ENCODE measurements at places on chromosomes 16 and 17.

GRCh38 chr16:87334651-87335624, 17.7 kb upstream of the C16orf95 start:
- DNase-seq, result no peak

DNA sequence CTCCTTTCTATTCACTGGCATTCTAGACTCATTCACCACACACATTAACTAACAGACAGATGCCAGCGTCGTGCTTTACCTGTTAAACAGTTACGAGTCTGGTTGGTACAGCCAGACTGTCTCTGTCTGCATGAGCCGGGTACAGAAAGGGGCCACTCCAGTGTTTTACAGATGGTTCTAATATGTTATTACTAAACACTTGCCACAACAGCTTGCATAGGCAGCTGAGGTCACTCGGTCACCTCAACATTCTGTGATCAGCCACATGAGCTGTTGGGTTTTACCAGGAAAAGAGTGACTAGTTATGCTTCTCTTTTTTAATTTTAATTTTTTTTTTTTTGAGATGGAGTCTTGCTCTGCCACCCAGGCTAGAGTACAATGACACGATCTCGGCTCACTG, 25.2 kb downstream of the CD300A start:
- no peak for DNase-seq

DNA sequence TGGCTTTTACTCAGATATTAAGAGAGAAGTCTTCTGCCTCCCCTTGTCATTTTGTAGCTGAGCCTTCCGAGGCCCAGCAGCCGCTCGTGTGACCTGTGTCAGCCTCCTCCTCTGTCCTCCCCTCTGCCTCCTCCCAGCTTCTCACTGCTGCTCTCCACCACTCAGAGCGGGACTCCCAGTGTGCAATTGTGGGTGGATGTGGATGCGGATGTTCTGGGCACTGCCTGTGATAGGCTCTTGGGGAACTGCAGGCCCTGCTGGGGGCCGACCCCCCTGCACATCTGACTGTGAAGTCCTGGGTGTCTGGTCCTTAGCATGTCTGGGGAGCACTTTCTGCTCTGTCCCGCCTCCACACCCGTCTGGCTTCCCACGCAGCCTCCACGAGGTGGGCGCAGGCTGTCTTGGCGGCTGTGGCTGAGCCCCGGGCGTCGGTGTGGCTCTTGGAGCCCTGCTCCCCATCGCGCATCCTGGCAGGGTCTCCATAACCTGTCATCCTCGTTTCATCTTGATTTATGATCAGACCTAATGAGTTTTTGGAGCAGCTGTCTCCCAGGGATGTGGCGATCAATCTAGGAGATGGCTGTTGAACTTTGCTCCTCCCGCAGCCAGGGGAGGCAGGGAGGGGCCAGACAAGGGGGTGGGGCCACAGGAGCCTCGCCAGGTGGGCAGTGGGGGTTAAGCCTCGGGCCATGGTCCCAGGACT, 28.1 kb downstream of the GRIN2C start:
- DNase-seq, result no peak

DNA sequence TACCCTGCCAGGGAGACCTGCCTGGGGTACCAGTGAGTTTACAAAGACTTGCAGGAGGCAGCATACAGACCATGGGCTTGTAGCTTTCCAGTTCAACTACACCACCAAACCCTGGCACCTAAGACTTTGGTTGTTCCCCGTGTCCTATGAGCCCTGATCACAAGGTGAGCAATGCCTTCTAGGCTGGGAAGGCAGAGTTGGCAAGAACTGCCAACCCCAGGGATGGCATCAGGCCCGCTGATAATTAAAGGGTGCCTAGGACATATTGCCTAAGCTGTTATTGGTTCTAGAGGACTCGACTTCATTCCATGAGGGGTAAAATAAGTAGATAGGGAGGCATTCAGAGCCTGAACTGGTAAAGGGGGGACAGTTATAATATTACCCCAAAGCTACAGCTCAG, 41.3 kb downstream of the CDH13 start:
- DNase-seq, result no peak

GRCh38 chr17:78343187-78343542, 16.7 kb downstream of the SOCS3 start:
- no peak for DNase-seq

- no peak for DNase-seq
Measured at GRCh38 chr17:65477600-65477999, 83.8 kb downstream of the AXIN2 start.

- no peak for DNase-seq
Measured at GRCh38 chr17:77480509-77481215, 339.9 kb downstream of the SEC14L1 start.

- DNase-seq, result no peak
Measured at GRCh38 chr16:89097392-89097772, 3.7 kb downstream of the ACSF3 start.

GRCh38 chr17:75059369-75060345, 12.6 kb downstream of the KCTD2 start:
- DNase-seq, result no peak

DNA sequence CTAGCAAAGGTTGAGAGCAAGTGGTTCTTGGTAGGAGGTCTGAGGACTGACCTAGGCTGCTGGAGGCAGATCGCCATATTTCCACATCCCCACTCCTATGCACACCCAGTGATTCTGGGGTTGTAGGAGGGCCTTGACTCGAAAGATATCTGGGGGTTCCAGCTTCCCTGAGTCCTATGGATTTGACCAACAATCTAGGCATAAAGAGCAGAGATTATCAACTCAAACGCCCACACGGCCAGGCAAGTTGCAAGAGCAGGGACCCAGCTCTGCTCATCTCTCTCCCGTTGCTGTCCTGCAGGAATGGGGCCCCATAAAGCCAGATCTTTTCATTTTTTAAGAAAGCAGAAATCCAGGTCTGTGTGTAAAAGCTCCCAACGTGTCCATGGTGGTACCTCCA, 94.6 kb downstream of the SOCS1 start:
- DNase-seq, result no peak

GRCh38 chr17:81120695-81121621, 44.3 kb upstream of the PVALEF start:
- DNase-seq, result no peak

- no peak for DNase-seq
Measured at GRCh38 chr17:80485846-80486245, 9.4 kb upstream of the NPTX1 start.

DNA sequence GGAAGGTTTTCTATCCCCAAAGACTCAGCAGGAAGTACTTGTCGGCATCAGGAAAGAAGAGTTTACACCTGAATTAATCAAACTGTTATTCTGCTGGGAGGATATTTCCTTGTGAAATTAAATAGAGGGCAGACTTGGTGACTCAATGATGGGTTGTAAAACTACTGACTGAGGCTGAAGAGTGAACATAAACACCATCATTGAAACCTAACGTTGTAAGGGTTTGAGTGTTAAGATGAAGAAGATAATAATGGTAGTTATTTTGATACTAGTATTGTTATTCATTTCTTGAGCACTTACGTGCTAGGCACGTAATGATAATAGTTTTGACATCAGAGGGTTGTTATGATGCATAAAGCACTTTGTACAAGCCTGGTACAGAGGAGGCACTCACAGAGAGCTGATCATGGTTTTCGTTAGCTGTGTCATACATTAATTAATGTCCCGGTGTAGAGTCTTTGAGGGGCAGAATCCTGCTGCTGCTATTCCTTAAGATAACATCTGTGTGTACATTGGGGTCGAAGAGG, 64.2 kb upstream of the CACNG3 start:
- no peak for DNase-seq

- no peak for DNase-seq
Measured at GRCh38 chr16:85974428-85975375, 75.7 kb downstream of the IRF8 start.

DNA sequence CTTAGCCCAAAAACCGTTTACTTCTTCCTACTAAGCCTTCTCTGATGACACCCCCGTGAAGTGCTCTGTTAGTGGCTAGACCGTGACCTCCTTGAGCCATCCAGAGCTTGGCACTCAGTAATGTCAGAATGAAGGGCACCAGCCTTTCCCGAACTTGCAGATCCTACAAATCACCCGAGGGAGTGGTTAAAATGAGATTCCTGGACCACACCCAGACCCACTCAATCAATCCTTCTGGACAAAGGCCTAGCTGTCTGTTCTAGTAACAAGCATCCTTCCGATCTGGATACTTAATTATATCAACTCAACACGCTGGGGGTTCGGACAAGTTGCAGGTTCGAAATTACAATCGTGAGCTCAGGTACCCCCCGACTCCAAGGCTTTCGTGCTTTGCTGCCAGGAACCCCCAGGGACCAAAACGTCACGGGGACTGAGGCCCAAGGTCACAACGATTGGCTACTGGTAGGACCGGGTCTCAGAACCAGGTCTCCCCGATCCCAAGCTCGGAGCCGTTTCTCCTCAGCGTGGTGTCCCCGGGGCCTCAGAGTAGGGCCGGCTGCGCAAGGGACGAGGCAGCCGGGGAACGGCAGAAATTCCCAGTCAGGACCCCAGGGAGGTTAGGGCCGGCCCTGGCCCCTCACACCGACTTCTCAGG, 527 bp downstream of the CIAPIN1 start:
- DNase-seq, result peak; percentile 13

DNA sequence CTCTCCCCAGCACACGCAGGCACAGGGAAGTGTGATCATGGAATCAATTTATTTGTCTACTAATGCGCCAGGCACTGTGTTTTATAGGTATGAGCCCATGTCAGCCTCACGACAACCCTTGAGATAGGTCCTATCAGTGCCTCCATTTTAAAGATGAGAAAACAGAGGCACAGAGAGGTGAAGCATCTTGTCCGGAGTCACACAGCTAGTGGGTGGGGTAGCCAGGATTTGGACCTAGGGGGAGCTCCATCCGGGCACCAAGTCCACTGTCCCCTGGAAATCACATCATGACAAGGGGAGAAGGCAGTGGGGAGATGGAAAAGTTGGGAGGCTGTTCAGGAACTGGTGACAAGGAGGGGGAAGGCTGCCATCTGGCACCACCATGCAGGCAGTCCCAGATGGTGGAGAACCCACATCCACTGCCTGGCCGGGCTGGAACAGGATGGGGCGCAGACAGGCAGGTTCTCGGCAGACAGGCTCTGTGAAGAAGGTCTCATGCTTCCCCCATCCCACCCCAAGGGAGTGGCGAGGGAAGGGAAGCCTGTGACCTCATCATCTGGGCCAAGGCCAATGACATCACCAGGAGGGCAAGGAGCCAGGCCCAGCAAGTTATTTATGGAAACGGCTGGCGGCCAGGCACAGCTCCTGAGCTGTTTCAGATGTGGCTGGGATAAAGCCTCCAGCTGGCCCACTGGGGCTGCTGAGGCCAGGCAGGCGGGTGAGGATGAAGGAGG, 126.0 kb upstream of the SDK2 start:
- no peak for DNase-seq

DNA sequence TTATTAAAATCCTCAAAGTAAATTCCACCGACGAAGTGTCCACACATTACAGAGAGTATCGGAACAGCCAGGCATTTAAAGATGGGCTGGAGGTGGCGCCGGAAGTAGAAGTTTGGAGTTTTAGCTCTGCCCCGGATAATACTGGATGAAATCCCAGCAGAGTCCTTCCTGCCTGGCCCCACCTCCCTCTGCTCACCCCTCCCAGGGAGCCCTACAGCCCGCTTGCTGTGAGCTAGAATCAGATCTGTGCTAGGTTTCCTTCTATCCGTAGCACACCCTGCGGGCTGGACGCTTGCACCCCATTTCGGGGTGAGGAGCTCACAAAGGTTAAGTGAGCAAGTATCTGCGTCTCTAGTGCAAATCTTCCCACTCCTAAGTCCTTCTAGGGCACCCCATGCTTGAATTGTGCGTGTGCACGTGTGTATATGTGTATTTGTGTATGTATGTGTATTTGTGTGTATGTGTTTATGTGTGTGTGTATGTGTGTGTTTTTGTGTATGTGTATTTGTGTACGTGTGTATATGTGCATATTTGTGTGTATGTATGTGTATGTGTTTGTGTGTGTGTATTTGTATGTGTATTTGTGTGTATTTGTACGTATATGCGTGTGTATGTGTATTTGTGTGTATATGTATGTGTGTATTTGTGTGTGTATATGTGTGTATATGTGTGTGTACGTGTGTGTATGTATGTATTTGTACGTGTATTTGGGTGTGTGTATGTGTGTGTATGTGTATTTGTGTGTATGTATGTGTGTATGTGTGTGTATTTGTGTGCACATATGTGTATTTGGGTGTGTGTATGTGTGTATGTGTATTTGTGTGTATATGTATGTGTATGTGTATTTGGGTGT, 61.4 kb downstream of the HAPSTR1 start:
- no peak for DNase-seq

- DNase-seq, result peak; percentile 24
Measured at GRCh38 chr17:13030459-13031300, 12.9 kb upstream of the ELAC2 start.

- no peak for DNase-seq
Measured at GRCh38 chr16:14325502-14326401, 254.6 kb downstream of the MRTFB start.

GRCh38 chr17:80826955-80827645, 164.5 kb upstream of the CHMP6 start:
- DNase-seq, result no peak

- DNase-seq, result no peak
Measured at GRCh38 chr17:78401891-78402290, 23.4 kb downstream of the PGS1 start.

GRCh38 chr17:77959126-77959925, 823 bp downstream of the TNRC6C start:
- peak; percentile 4 for DNase-seq

- DNase-seq, result no peak
Measured at GRCh38 chr17:18224053-18224386, 1.4 kb upstream of the LLGL1 start.

DNA sequence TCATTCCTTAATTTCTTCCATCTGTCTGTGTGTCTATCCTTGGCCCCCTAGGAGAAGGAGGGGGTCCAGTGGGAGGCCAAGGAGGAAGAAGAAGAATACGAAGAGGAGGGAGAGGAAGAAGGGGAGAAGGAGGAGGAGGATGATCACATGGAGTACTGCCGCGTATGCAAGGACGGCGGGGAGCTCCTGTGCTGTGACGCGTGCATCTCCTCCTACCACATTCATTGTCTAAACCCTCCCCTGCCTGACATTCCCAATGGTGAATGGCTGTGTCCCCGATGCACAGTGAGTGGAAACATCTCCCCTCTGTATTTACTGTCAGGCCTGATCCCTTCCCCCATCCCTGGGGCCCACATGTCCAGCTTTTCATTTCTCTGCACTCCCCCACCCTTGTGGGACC, 6.3 kb downstream of the CHD3 start:
- DNase-seq, result no peak

DNA sequence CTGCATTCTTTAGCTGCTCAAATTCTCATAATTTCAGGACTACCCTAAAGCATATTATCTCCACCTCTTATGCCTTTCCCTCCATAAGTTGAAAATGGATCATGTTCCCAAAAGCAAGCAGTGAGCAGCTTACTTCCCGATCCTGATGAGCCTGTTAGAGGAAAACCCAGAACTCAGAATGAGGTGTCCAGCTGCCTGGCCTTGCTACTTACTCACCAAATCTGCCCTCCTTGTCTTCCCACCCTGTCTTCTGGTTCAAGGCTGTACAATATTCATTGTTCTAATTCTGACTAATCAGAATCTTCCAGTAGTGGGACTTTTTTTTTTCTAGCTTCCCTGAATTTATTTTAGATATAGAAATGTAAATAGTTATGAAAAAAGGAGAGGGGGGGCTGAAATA, 10.8 kb downstream of the LYRM1 start:
- no peak for DNase-seq

Data from stimulated activated CD4-positive, alpha-beta T cell treated with anti-CD3 and anti-CD28 coated beads, Interleukin-12 subunit alpha, Interleukin-12 subunit beta, amount 100 ng/mL, for 24 hours (primary cell).